ENCODE measurements at places on chromosomes 12 and 14.

- DNase-seq: no peak
These were observed 90.2 kb downstream of the NTN4 start for GRCh38 chr12:95700316-95700785.

DNA sequence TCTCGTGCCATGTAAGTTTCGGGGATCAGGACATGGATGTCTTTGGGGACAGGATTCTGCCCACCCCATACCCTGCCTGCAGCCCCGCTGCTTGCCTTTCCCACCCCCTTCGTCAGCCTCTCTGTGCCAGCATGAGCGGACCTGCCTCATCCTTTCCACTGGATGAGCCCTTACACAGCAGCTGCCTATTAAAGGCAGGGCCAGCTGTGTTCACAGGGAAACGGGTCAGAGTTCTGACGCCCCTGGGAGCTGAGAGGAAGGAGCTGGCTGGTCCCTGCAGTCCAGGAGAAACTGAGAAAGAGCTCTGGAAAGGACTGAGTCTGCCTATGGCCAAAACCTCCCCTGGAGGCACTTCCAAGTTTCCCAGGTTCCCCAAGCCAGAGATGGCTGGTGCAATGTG, 83.5 kb upstream of the NCOR2 start:
- DNase-seq: no peak

GRCh38 chr12:101696251-101697196, 916 bp upstream of the CHPT1 start:
- DNase-seq: no peak

DNA sequence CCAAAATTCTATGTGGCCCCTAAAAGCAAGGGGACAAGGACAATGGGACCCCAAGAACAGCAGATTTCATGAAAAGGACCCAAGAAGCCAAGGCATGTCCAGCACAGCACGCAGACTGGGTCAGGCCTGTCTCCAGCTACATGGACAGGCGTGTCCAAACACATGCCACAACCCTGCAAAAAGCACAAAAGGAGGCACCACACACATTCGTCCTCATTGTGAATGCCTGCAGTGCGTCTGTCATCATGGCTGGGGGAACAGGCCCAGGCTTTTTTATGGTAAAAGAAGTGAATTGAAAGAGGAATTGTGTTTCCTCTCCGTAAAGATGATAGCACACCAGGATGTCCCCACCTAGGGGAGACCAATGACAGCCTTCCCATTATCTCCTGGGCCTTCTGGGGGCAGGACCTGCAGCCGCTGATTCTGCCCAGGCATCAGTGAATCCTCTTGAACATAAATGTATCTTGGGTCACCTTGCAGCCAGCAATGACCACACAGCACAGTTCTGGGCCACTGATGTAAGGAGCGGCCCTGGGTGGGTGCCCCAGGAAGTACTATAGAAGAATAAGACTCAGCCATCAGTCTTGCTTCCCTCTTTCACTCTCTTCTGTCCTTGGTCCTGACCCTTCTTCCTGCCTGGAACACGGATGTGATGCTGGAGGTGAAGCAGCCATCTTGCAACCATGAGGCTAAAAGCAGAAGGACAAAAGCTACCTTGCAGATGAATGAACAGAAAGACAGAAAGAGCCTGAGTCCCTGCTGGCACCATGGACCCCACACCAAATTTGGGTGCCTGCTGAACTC, 29.8 kb upstream of the C14orf180 start:
- no peak for DNase-seq

DNA sequence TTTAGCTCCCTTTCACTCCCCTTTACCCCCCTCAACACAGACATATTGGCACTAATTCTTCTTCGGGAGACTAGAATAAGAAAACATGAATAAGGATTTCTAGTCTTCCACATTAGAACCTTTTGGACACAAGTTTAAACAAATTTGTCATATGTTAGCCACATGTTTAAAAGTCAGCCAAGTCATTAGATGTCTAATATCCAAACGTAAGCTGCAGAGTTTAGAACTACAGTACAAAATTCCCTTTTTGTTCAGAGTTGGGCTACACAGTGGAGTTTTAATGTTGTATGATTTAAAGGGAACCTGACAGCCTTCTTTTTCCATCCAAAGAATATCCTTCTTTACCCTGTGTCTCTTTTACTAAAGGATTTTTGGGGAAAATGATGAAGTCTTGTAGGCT, 79.8 kb downstream of the PDE6H start:
- DNase-seq: no peak

- no peak for DNase-seq
These were observed 32.0 kb upstream of the RIMBP2 start for GRCh38 chr12:130747867-130748740.

DNA sequence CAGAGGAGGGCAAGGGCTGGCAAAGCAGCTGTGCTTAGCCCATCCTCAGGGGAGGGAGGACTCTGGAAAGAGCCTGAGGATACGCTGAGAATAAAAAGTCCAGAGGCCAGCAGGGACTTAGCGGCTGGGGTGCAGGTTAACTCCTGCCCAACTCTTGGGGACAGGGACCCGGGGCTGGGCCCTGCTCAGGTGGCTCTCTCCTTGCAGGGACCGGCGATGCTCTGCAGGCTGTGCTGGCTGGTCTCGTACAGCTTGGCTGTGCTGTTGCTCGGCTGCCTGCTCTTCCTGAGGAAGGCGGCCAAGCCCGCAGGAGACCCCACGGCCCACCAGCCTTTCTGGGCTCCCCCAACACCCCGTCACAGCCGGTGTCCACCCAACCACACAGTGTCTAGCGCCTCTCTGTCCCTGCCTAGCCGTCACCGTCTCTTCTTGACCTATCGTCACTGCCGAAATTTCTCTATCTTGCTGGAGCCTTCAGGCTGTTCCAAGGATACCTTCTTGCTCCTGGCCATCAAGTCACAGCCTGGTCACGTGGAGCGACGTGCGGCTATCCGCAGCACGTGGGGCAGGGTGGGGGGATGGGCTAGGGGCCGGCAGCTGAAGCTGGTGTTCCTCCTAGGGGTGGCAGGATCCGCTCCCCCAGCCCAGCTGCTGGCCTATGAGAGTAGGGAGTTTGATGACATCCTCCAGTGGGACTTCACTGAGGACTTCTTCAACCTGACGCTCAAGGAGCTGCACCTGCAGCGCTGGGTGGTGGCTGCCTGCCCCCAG, 2.8 kb downstream of the B3GNT4 start:
- DNase-seq: no peak
